ENCODE measurements at places on chromosomes 1 and 21.

DNA sequence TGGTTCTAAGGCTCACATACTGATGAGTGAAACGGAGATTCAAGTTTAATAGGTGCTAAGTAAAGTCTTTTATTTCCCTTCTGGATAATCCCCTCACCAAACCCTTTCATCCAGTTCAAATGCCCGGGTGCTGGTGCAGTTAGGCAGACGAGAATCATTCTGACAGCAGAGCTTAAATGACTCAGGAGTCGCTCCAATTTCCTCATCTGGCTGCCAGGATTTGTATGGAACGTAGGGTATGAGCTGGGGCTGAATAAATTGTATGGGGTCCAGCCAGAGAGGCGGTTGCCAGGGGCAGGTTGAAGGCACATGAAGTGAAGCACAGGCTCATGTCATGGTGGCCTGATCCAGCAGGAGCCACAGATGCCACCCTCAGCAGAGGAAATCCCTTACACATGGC is 76.0 kb downstream of the PAPPA2 start:
- no peak for DNase-seq

- DNase-seq: no peak
Measured at GRCh38 chr1:50157306-50157941, 48.7 kb downstream of the ELAVL4 start.

DNA sequence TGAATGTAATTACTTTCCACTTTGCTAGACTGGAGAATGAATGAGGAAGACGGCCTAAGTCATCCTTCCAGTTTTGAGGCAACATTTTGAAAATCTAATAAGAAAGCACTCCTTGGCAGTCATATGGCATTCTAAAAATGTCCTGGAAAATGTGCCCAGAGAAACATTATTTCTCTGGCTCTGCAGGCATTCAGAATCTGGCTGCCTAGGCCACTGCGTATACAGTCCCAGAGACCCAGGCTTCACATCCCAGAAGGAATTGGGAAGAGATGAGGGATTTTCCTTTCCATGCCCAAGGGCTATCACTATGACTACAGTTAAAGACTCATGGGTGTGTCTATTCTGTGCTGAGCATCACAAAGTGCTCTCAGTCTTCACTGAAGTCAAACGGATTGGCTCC is 92.9 kb downstream of the BEND5 start:
- DNase-seq: no peak

DNA sequence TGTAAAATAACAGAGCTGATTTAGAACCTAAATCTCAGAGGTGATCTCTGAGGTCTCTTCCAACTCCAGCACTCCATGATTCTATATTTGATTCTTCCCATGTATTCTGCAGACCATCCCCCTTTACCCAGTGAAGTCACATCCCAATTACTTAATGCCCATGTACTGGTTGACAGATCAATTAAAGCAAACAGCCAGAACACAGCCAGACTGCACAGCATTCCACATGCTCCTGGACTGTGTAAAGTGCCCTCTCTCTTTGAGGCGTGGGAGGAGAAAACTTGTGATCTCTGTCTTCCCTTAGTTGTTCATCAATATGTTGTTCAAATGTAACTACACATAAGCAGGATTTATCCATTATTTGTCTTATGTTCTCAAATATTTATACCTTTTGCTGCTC is 18.1 kb downstream of the NOS1AP start:
- no peak for DNase-seq

- DNase-seq: no peak
Measured at GRCh38 chr1:228306275-228307217, 98.7 kb downstream of the OBSCN start.

DNA sequence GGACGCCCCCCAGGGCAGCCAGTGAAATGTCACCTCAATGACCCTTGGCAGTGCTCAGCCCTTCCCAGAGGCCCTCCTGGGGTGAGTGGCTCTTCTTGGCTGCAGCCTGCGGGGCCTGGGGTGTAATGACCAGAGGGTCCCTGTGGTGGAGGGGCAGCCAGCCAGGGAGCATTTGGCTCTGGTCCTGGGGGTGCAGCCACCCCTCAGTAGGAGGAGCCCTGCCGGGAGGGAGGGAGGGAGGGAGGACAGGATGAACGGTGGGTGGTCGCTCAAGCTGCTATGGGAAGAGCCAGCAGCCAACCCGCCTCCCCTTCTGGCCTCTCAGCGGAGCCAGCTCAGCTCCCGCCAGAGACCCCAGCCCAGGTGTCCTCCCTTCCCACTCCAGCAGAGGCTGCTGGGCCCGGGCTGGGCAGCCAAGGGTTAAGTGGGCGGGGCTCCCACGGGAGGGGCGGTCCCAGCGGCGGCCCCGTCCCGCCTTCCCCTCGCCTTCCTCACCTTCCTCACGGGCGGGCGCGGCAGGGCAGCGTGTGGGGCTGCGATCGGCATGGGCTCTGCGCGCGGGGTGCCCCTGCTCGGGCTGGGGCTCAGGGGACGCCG is 9.0 kb upstream of the PLCH2 start:
- no peak for DNase-seq

DNA sequence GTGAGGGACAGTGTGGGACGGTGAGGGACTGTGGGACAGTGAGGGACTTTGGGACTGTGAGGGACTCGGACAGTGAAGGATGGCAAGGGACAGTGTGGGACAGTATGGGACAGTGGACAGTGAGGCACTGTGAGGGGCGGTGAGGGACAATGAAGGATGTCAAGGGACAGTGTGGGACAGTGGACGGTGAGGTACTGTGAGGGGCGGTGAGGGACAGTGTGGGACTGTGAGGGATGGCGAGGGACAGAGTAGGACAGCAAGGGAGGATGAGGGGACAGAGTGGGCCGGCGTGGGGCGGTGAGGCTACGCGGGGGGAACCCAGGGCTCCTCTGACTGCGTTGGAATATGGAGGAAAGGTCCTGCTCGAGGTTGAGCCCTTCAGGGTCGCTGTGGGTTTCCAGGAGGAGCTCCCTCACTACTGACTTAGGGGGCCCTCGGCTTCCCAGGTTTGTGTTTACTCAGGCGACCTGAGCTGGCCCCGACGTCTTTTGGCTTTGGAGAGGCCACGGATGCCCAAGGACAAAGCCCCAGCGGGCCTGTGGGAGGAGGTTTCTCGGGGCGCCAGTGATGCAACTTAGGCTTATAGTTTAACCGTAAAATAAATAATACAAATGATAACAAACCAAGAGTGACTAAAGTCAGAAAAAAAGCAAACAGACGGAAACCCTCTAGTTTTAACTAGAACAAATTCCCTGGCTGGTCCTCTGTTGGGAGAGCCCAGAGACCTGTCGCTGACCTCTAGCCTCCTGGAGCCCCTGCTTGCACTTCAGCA is 1.1 kb upstream of the ERRFI1 start:
- peak; percentile 45 for DNase-seq

All from tibial artery (tissue), 4 donors.